ENCODE measurements at places on chromosomes 1 and 21.

DNA sequence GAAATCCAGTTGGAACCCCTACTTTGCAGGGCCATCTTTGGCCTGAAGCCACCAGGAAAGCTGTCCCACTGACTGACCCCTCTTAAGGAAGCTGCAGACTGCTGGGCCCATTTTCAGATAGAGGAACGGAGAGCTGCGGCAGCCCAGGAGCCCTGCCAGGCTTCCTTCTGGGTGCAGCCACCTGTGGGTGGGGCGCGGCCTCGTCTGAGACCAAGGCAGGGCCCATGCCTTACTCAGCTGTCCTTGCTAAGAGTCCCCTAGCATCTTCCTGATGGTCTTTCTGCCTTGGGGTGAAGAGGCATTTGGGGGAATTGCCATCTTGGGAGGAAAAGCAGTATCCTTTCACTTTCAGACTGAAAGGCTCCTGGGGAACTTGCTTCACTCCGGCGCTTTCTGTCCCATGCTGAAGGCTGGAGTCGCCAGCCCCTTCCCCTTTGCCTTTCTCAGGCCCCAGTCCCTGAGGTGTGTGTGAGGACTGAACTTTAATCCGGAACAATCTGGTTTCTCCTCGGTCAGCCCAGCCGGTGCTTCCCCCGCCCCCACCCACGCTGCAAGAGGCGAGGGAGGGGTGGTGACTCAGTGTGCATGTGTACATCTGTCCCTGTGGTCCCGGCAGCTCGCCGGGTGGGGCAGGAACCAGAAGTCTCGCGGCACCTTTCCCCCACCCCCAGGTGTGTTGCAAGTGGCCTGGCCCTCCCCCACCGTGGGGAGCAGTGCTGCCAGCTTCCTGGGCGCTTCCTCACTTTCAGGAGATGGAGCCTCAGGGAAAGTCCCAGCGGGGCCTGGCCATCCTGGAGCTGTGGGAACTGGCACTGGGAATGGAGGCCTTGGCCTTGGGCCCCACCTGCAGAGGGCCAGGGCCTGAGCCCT, 5.1 kb downstream of the ZC3H12A start:
- peak; percentile 98 for DNase-seq

DNA sequence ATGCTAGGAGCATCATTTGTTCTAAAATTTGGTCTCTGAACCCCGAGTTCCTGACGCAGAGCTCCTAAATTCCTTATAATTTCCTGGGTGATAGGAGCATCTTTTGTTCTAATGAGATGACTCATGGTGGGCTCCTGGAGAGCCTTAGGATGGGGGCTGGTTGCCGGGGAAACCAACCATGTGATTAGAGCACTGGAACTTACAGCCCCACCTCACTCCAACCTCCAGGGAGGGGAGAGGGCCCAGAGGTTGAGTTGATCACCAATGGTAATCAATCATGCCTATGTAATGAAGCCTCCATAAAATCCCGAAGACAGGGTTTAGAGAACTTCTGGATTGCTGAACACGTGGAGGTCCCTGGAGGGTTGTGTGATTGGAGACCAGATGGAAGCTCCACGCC, 7.7 kb downstream of the SHISAL2A start:
- no peak for DNase-seq

GRCh38 chr1:240198376-240198775, 106.7 kb downstream of the FMN2 start:
- no peak for DNase-seq

- no peak for DNase-seq
Measured at GRCh38 chr1:227603327-227603726, 40.0 kb downstream of the ZNF678 start.

GRCh38 chr1:185406006-185406690, 89.1 kb upstream of the IVNS1ABP start:
- no peak for DNase-seq

- no peak for DNase-seq
Measured at GRCh38 chr1:233253231-233253831, 42.2 kb downstream of the PCNX2 start.

DNA sequence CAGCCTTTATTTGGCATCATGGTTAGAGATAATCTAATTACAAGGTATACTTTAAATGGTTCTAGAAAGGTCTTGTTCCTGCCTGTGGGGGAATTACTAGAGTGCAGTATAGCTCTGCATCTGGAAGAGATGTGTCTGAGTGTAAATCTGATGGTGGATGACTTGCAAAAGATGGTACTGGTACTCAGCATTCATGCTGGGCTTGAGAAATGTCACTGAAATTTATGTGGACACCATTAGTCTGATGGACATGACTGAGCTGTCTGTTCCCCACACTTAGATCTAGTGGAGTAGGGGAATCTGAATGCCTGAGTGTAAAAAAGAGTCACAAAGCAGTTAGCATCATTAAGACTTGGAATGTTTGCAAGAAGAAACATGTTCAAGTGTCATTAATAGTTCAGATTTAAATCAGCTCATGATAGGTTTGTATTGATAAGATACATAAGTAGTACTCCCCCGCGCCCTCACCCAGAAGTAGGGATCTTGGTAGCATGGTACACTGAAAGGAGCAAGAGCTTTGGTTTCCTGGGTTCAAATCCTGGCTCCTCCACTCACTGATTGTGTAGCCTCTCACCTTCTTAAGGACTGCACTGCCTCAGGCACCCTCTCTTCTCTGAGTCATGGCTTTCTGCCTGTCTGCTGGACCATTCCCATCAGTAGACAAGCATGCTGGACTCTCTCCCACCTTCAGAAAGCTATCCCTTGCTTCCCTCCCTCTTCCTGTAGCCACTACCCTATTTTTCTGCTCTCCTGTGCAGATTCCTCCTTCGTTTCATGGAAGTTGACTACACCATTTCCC, 292.9 kb downstream of the NFIA start:
- DNase-seq, result no peak

GRCh38 chr1:53089478-53090226, 27.6 kb downstream of the PODN start:
- DNase-seq, result no peak

- no peak for DNase-seq
Measured at GRCh38 chr1:54276617-54277450, 76.9 kb downstream of the MRPL37 start.

GRCh38 chr1:54111624-54112023, 41.2 kb downstream of the CDCP2 start:
- DNase-seq, result no peak

DNA sequence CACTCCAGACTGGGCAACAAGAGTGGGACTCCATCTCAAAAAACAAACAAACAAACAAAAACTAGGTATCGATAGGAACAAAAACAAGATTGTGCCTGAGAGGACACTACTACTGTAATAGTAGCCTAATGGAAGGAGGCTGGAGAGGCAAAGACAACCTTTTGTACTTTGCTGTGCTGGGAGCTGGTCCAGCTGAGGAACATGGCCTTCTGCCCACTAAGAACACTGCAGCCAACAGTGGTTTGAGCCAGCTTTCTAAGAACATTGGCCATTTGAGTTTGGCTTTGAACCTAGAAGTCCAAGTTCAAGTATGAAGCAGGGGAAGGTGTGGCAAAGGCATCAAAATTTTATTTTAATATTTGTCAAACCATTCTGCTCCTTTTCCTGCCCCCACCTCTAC, 22.7 kb upstream of the RGS8 start:
- DNase-seq, result no peak

- DNase-seq, result no peak
Measured at GRCh38 chr21:18772404-18772803, 368.8 kb upstream of the TMPRSS15 start.

DNA sequence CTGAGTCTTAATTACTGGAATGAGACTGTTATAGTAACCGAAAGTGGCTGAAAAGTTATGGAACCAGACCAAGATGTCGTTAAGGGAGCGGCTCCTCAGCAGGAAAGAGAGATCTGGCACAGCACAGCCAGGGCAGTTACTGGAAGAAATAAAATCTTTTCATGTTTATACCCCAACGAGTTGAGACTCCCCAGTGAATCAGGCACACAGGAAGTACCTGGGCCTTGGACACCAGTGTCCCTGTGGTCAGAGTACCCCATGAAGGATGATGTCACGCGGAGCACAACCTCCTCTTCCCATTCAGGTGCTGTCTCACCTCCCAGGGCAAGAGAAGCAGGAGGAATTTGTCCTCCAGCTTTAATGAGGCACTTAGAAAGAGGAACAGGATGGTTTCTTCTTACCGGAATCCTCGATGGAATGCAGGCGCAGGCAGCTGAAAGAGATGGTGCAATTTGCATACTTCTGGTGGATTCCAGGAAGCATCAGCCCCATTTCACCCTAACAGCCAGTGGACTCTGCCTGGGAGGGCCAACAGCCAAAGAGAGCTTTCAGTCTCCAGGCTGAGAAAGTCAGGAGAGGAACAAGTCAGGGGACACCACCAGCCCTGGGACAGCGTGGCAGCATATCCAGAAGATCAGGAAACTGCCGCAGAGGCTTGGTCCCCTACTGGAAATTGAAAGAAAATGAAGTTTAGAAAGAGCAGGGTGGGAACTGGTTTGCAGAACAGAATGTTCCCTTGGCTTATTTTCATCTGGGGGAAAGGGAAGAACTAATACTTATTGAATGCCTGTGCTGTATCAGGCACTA, 35.9 kb upstream of the CTTNBP2NL start:
- peak; percentile 67 for DNase-seq

- no peak for DNase-seq
Measured at GRCh38 chr1:46622344-46622743, 5.7 kb upstream of the MOB3C start.

- DNase-seq, result no peak
Measured at GRCh38 chr1:212774584-212774983, 17.0 kb downstream of the NSL1 start.

- peak; percentile 52 for DNase-seq
Measured at GRCh38 chr1:212368073-212368484, 46.6 kb downstream of the PACC1 start.

DNA sequence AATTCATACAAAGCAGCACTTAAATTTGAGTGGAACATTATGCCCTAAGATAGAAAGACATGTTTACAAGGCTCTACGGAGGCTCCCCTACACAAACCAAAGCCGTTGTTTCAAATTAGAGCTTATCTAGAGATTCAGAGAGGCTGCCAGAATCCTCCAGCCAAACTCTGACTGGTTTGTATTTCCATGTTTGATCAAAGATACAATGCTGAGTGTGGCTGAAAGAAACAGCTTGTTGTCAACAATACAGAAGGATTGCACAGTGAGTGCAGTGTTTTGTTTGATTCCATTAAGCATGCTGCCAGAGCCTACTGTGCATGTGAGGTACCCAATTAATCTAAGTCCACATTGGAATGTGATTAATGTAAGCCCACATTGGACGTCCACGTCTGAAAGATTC, 402.7 kb downstream of the DISC1 start:
- DNase-seq, result no peak

DNA sequence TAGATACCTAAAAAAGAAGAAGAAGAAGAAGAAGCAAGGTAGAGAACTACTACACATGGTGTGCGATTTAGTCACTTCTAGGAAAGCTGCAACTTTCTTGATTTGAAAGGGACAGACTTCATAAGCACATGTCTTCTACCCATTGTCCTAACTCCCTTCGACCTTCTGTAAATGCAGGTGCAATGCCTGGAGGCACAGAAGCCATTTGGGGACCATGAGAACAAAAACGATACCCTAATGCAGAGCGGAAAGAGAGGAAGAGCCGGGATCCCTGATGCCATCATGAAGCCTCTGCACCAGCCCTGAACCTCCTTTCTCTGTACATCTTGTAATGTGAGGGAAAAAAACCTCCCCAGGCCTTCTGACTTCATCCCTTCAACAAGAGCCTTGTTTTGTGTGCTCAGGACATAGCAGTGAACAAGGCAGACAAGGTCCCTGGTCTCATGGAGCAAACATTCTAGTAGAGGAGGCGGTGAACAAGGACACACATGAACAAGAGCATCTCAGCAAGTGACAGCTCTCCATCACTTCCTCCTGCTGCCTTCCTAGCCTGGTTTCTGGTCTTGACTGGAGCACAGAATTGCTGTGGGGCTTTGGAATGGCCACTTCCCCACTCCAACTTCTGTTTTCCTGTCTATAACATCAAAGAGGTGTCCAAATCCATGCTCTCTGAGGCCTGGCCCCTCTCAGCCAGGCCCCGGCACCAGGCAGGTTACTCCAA, 5.5 kb upstream of the LAPTM5 start:
- DNase-seq, result no peak

- no peak for DNase-seq
Measured at GRCh38 chr1:94191216-94191615, 46.2 kb downstream of the ARHGAP29 start.

DNA sequence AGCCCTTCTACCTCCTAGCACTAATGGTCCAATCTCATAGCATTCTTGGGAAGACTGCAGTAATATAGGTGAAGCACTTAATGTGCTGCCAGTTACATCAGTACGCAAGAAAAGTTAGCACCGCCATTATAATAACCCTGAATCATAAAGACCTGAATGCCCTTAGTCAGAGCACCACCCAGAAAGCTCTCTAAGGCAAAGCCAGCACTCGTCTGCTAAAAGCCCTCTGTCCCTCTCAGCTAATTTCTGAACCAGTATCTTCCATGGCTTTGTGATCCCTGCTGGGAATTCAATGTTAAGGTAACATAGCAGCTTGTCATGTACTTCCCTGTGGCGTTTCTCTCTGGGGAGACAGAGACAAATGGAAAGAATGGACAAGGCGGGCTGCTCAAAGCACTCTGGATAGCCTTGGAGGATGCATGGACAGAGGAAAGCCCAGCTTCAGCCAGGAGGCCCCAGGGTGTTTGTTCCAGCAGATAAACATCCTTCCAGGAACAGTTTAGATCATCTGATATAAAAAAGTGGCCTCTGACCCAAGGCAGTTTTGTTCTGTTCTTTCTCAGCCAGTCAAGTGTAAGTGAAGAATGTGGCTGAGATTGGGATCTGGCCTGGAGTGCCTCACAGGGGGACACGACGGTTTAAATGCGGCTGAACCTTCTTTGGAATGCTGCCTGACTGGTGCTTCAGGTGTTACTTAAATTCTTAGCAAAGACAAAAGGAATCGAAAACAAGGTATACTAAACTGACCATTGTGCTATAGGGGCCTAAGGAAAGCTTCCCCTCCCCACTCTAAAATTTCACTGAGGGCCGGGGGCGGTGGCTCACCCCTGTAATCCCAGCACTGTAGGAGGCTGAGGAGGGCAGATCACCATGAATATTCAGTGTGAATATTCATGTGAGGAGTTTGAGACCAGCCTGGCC, 58.1 kb upstream of the VTCN1 start:
- DNase-seq, result no peak

DNA sequence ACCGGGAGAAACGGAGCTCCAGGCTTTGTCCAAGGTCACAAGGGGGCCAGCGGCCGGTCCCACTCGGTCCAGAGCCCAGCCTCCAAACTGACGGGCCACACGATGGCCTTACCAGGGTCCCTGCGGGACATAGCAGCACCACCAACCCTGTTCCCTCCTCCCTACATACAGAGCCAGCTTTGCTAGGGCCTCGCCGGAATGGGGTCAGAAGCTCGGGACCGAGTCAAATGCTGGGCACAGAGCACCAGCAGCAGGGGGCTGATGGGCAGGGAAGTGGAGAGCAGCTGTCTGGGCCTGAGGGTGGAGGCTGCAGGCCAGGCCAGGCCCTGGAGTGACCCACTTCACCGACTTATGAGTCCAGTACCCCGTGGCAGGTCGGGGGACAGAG, 14.9 kb upstream of the TTC39A start:
- no peak for DNase-seq

DNA sequence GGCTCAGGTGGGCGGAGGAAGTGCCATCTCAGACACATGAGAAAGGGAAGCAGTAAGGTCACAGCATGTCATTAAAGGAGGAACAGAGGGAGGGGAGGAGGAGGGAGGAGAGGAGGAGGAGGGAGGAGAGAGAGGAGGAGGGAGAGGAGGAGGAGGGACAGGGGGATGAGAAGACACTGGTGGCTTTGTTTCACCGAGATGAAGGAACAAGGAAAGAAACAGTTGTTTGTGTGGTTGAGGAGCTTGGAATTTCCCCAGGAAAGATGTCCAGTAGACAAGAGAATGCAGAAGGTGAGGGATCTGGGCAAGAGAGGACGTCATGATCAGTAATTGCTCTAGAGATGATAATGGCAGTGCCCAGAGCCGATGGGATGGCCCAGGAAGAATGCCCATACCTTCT, 97.7 kb downstream of the AJAP1 start:
- no peak for DNase-seq
